Endothelial cell (in vitro differentiated cells): ENCODE measurements at places on chromosomes 7 and 10. TPM values are rescaled to one million over a fixed set of nuclear protein-coding genes. Genes with fewer than 3 reads are reported as not detected.

SOSTDC1 gene
- total RNA-seq, result 0.18 TPM

RET gene
- total RNA-seq, result 0.28 TPM

PRLHR gene
- not detected for total RNA-seq

MYL10 gene
- not detected for total RNA-seq

FAM237B gene
- total RNA-seq, result not detected

ODAD2 gene
- total RNA-seq, result 3.9 TPM

- no peak overlapping the region for H3K27ac ChIP-seq
- peaks cover 10% of the 10 kb centered on the region for H3K27me3 ChIP-seq
- no peak overlapping the region for H3K4me3 ChIP-seq
Observed at GRCh38 chr10:98357194-98357822, 57.7 kb downstream of the PYROXD2 start.

- no peaks in the 10 kb centered on the region for H3K36me3 ChIP-seq
- no peak overlapping the region for H3K27ac ChIP-seq
- no peak overlapping the region for H3K4me3 ChIP-seq
- DNase-seq, result no peak
- peaks cover 17% of the 10 kb centered on the region for H3K4me1 ChIP-seq
Observed at GRCh38 chr7:134196439-134196838, 69.3 kb downstream of the LRGUK start.

- no peak overlapping the region for H3K27ac ChIP-seq
- DNase-seq, result no peak
- peaks cover 17% of the 10 kb centered on the region for H3K4me1 ChIP-seq
- H3K36me3 ChIP-seq, result no peaks in the 10 kb centered on the region
- H3K27me3 ChIP-seq, result no peaks in the 10 kb centered on the region
Observed at GRCh38 chr10:72753760-72754231, 61.9 kb downstream of the MCU start.

- no peak overlapping the region for H3K27ac ChIP-seq
- peaks cover 4% of the 10 kb centered on the region for H3K27me3 ChIP-seq
- no peaks in the 10 kb centered on the region for H3K4me1 ChIP-seq
- H3K36me3 ChIP-seq, result no peaks in the 10 kb centered on the region
- H3K4me3 ChIP-seq, result no peak overlapping the region
Observed at GRCh38 chr10:35588836-35589235, 16.3 kb upstream of the GJD4 start.

- peaks cover 1% of the 10 kb centered on the region for H3K27me3 ChIP-seq
- peaks cover 25% of the 10 kb centered on the region for H3K36me3 ChIP-seq
- no peak overlapping the region for H3K27ac ChIP-seq
- DNase-seq, result no peak
Observed at GRCh38 chr7:87318741-87319140, 26.7 kb upstream of the CROT start.

- peaks cover 11% of the 10 kb centered on the region for H3K4me1 ChIP-seq
- no peak overlapping the region for H3K27ac ChIP-seq
- H3K4me3 ChIP-seq, result no peak overlapping the region
- no peaks in the 10 kb centered on the region for H3K36me3 ChIP-seq
Observed at GRCh38 chr7:108293149-108293612, 163.0 kb upstream of the LAMB4 start.

DNA sequence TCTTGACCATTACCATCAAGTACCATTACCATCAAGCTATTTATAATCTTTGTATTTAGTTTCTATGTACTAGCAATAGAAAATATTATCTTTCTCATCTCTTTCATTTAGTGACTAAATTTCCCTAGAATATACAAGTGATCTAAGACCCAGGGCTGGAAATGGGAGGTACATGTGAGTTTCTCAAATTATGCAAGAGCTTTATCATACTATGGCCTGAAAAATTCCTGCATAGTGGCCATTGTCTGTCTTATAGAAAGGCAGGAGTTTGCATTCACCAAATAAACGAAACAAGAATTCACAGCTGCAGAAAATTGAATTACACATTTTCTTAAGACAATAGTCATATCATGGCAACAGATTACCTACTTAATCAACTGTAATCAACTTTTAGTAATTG lies 50.7 kb upstream of the HDAC9 start:
- no peaks in the 10 kb centered on the region for H3K4me1 ChIP-seq
- no peaks in the 10 kb centered on the region for H3K27me3 ChIP-seq
- H3K27ac ChIP-seq, result no peak overlapping the region
- DNase-seq, result no peak
- H3K4me3 ChIP-seq, result no peak overlapping the region

GRCh38 chr7:134724606-134725005 lies 54.8 kb upstream of the CALD1 start:
- H3K4me1 ChIP-seq, result peaks cover 28% of the 10 kb centered on the region
- H3K4me3 ChIP-seq, result no peak overlapping the region
- peaks cover 8% of the 10 kb centered on the region for H3K27me3 ChIP-seq
- DNase-seq, result peak; percentile 29
- peaks cover 3% of the 10 kb centered on the region for H3K36me3 ChIP-seq
- no peak overlapping the region for H3K27ac ChIP-seq

DNA sequence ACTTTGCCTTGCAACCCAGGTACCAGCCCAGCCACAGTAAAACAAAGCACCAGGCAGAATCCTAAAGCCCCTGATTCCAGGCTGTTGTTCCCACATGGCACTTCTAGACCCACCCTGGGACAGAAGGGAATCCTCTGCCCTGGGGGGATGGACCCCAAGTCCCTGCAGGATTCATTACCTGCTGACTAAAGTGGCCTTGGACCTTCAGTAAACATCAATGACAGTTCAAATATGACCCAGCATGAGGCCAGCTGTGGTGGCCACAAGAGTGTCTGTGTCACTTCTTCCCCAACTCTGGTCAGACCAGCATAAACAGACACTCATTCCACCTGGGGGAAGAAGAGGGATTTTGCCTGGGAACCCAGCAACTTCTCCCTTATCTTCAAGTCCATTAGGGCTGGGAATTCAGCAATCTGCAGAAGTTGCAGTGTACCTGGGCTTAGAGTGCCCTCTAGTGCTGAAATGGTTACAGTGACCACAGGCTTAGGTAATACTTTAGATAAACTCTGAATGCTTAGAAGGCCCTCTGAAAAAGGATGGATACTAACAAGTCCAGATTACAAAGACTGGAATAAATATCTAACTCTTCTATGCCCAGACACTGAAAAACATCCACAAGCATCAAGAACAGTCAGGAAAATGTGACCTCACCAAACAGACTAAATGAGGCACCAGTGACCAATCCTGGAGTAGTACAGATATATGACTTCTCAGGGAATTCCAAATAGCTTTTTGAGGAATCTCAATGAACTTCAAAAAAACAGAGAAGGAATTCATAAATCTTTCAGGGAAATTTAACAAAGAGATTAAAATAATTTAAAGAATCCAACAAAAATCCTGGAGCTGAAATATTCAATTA lies 108.5 kb upstream of the TMEM168 start:
- H3K4me3 ChIP-seq, result no peak overlapping the region
- DNase-seq, result peak; percentile 60
- H3K27me3 ChIP-seq, result peaks cover 4% of the 10 kb centered on the region
- H3K4me1 ChIP-seq, result no peaks in the 10 kb centered on the region
- peaks cover 9% of the 10 kb centered on the region for H3K36me3 ChIP-seq
- H3K27ac ChIP-seq, result no peak overlapping the region
